ENCODE measurements at places on chromosomes 1 and 21. TPM values are rescaled to one million over a fixed set of nuclear protein-coding genes. Genes with fewer than 3 reads are reported as not detected.

SLC30A2 gene
- 6.4 TPM for total RNA-seq

FOXO6 gene
- total RNA-seq, result 3.4 TPM

GRCh38 chr1:212504171-212504803 is 71.6 kb downstream of the NENF start:
- no peak for DNase-seq

GRCh38 chr1:243255791-243256512 is at the start of gene SDCCAG8:
TSS of gene SDCCAG8 (plus strand) at chr1:243256041. CDS start at chr1:243256174, 133 bp downstream.
- peak; percentile 97 for DNase-seq

DNA sequence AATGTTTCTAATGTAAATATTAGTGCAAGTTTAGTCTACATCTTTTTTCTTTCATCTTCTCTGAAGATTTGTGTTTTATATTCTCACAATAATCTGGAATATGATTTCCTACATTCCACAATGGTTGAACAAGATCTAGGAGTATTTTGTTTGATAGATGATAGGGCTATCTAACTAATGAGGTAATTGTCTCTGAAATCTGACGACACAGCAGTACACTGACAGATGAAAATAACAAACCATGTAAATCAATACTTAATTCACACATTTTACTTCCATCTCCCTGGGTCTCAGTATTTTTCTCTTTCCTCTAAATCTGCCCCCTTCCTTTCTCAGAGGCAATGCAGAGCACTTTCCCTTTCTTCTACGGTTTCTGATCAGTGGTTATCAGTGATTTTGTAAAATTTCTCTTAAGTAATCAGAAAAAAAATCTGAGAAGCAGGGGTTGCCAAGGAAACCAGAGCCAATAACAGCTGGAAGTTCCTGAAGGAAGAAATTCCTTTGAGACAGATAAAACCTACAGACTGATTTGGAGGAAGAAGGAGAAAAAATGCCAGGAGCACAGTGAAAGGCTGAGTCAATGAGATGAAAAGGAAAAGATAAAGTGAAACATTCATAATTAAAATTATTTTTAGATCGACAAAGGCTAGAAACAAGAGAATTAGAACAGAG is 7.3 kb upstream of the ANKRD13C start:
- DNase-seq, result no peak

DNA sequence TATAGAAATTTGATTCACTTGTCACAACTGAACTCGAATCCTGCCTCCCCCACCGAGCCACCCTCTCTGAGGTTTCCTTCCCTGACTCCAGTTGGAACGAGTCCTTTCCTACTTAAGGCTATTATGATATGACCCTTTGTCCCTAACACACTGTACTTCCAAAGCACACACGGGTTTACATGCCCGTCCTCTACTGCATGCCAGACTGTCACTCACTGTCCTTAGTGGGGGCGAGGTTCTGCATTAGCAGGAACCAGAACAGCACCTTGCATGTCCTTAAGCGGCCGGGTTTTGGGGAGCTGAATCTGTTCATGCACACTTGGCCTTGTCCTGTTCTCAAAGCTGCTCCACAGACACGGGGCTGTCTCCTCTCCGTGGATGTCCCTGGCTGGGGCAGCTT is 164.6 kb upstream of the KCNJ6 start:
- peak; percentile 49 for DNase-seq

DNA sequence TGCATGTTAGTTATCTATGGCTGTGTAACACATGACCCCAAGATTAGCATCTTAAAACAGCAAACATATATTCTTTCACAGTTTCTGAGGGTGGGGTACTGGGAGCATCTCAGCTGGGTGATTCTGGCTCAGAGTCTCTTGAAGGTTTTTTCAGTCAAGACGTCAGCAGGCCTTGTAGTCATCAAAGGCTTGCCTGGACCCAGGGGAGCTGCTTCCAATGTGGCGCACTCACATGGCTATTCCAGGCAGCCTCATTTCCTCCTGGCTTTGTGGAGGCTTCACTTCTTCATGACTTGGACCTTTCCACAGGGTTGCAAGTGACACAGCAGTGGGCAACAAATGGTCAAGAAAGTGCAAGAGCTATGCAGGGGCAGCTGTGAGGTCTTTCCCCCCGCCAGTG is 114.7 kb downstream of the ACTL8 start:
- DNase-seq, result no peak

DNA sequence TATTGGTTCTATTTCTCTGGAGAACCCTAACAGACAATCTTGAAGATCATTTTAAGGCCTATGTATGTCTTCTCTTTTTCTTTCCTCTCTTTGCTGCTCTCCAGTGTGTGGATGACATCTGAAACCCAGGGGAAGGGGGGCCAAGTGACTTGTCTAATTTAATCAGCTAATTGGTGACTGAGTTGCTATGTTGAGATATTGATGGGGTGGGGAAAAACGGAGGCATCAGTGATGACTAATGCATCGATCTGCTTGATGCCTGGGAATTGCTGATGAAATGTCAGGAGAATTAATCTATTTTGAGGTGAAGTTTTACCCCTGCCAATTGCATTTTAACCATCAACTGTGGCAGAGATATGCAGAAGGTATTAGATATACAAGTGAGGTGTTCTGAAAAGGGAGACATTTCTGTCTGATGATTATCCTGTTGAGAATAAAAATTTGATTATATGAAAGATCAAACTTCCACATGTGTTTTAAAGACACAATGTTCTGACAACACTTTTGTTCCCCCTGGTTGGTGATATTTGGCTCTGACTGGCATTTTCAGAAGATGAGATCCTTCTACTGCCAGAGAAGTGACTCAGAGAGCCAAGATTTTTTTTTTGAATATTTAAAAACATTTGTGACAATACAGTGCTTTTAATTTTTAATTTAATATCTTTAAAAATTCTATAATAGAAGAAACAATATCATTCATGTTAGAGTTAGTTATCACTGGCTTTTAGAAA is 18.7 kb upstream of the PTGFR start:
- no peak for DNase-seq

DNA sequence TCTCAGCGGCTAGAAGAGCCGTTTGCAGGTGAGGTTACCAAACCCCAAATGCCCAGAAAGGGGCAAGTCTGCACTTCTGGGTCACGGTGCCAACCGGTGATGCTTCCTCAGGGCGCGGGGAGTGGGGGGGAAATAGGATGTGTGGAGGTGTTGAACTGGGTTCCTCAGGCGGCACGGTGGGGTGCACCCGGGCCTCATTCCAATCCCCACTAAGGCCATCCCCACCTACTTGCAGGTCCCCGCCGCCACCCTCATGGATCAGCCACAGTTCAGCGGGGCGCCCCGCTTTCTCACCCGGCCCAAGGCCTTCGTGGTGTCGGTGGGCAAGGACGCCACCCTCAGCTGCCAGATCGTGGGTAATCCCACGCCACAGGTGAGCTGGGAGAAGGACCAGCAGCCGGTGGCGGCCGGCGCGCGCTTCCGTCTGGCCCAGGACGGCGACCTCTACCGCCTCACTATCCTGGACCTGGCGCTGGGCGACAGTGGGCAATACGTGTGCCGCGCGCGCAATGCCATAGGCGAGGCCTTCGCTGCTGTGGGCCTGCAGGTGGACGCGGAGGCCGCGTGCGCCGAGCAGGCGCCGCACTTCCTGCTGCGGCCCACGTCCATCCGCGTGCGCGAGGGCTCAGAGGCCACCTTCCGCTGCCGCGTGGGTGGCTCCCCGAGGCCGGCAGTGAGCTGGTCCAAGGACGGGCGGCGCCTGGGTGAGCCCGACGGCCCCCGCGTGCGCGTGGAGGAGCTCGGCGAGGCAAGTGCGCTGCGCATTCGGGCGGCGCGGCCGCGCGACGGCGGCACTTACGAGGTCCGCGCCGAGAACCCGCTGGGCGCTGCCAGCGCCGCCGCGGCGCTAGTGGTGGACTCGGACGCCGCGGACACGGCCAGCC is 3.9 kb downstream of the OBSCN start:
- no peak for DNase-seq

RNU1-1 gene
- 4,234 TPM for total RNA-seq

GRCh38 chr1:153389973-153390879 is 647 bp downstream of the S100A8 start:
- no peak for DNase-seq

DNA sequence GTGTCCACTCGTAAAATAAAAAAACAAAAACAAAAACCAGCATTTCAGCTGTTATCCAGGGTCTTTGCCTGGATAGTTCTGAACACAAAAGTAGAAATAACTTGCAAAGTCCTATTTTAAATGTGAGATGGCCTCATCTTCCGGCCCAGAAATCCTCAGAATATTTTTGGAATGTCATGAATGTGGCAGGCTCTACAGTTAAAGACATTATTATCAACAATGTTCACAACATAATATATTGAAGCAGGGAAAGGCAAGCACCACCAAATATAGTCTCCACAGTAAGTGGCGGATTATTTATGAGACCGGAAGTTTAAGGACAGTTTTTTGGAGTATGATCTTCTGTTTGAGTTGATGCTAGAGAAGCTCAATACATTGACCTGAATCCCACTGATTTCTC is 1.2 kb upstream of the C1orf198 start:
- no peak for DNase-seq

NPHS2 gene
- not detected for total RNA-seq

PAQR6 gene
- 0.32 TPM for total RNA-seq

KCND3 gene
- total RNA-seq, result 19.8 TPM

KCNH1 gene
- total RNA-seq, result not detected

DNA sequence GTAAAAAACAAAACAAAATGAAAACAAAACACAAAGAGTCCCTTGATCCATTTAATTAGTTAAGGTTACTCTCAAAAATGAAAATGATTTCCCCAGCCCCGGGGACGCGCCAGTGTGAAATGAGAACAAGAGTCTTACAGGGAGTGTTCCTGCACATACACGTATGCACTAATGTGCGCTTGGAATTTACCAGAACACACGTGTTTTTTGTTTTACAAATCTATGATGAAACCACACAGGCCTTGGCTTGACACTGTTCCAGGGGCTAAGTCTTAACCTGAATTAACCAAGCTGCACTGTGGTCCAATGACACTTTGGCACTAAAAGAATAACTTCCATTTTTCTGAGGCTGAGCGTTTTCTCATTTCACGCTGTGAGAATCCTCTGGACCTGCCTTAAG is 63.7 kb downstream of the SLC45A1 start:
- DNase-seq, result no peak
